ENCODE measurements at places on chromosomes 3 and 15. TPM values are rescaled to one million over a fixed set of nuclear protein-coding genes. Genes with fewer than 3 reads are reported as not detected.

The DNAJA4 gene
- total RNA-seq = 54.5 TPM

The COLQ gene
- 0.85 TPM for total RNA-seq

DNA sequence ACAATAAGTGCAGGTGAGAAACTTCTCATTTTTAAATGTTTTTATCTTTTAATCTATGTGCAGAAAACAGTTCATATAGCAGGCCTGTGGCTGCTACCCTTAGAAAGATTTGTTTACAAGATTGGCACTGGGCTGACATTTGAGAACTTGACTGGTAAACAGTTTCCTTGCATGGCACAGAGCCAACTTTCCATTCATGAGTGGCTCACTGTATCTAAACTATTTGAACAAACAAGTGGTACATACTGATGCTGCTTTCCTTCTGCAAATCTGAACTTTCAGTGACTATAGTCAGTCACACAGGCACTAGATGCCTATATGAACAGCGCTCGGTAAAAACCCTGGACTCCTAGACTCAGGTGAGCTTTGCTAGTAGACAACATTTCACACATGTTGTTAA, 6.3 kb upstream of the GTPBP8 start:
- no peaks in the 10 kb centered on the region for H3K4me1 ChIP-seq
- DNase-seq = no peak
- H3K27me3 ChIP-seq = no peaks in the 10 kb centered on the region
- no peak overlapping the region for H3K4me3 ChIP-seq
- H3K36me3 ChIP-seq = no peaks in the 10 kb centered on the region
- no peak overlapping the region for H3K27ac ChIP-seq

DNA sequence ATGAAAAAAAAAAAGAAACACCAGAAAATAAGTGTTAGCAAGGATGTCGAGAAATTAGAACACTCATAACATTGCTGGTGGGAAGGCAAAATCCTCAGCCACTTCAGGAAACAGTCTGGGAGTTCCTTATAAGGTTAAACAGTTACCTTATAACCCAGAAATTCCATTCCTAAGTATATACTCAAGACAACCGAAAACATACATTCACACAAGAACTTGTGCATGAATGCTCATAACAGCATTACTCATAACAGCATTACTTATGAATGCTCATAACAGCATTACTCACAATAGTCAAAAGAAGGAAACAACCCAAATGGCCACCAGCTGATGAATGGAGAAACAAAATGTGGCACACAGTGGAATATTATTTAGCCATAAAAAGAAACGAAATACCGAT, 34.8 kb upstream of the DCP1A start:
- no peaks in the 10 kb centered on the region for H3K36me3 ChIP-seq
- H3K4me1 ChIP-seq = no peaks in the 10 kb centered on the region
- DNase-seq = no peak
- H3K27ac ChIP-seq = no peak overlapping the region
- no peak overlapping the region for H3K4me3 ChIP-seq

DNA sequence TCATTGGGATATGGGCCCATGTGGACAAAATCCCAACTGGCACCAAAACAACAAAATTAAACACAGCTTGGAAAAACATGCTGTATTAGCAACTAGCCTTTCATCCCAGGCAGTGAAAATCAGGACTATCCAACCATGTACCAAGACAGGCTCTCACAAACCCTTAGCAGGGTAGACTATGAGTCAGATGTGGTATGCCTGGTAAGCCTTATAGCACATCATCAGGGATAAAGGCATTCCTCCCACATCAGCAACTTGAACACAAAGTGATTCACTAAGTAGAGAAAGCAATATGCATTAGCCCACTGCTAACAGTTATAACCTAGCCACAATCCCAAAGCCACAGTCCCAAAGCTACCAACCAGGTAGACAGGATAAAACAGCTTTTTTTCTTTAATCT, 8.0 kb downstream of the CEP152 start:
- no peak overlapping the region for H3K4me3 ChIP-seq
- H3K4me1 ChIP-seq = no peaks in the 10 kb centered on the region
- no peak overlapping the region for H3K27ac ChIP-seq
- no peaks in the 10 kb centered on the region for H3K36me3 ChIP-seq

GRCh38 chr3:177647876-177648275, 450.6 kb upstream of the TBL1XR1 start:
- no peak for DNase-seq
- H3K27me3 ChIP-seq = no peaks in the 10 kb centered on the region
- no peak overlapping the region for H3K27ac ChIP-seq
- no peaks in the 10 kb centered on the region for H3K4me1 ChIP-seq
- no peaks in the 10 kb centered on the region for H3K36me3 ChIP-seq
- H3K4me3 ChIP-seq = no peak overlapping the region

- no peak for DNase-seq
- H3K27ac ChIP-seq = no peak overlapping the region
- H3K36me3 ChIP-seq = no peaks in the 10 kb centered on the region
- no peak overlapping the region for H3K4me3 ChIP-seq
- H3K27me3 ChIP-seq = no peaks in the 10 kb centered on the region
Measured at GRCh38 chr15:39427705-39428104, 153.2 kb upstream of the THBS1 start.

DNA sequence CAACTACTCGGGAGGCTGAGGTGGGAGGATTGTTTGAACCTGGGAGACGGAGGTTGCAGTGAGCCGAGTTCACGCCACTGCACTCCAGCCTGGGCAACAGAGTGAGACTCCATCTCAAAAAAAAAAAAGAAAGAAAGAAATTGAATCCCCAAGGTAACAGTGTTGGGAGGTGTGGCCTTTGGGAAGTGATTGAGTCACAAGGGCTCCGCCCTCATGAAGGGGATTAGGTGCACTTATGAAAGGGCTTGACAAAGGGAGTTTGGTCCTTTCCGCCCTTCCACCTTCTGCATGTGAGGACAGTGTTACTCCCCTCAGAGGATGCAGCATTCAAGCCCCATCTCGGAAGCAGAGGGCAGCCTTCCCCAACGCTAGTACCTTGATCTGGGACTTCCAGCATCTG, 21.3 kb downstream of the POC1A start:
- H3K27me3 ChIP-seq = no peaks in the 10 kb centered on the region
- DNase-seq = no peak
- H3K4me3 ChIP-seq = no peak overlapping the region
- no peak overlapping the region for H3K27ac ChIP-seq
- no peaks in the 10 kb centered on the region for H3K36me3 ChIP-seq
- H3K4me1 ChIP-seq = no peaks in the 10 kb centered on the region

- H3K36me3 ChIP-seq = no peaks in the 10 kb centered on the region
- no peak overlapping the region for H3K27ac ChIP-seq
- no peaks in the 10 kb centered on the region for H3K4me1 ChIP-seq
- DNase-seq = no peak
- H3K27me3 ChIP-seq = no peaks in the 10 kb centered on the region
Measured at GRCh38 chr3:58291671-58292338, 14.2 kb upstream of the RPP14 start.
